Activated T-cell treated with anti-CD3 and anti-CD28 coated beads, Interleukin-2, amount 50 U/mL, for 72 hours (primary cell): ENCODE measurements at places on chromosomes 3 and 15. TPM values are rescaled to one million over a fixed set of nuclear protein-coding genes. Genes with fewer than 3 reads are reported as not detected.
A peak's percentile ranks its signal among the peaks of the same experiment; 100 is the strongest.

DNA sequence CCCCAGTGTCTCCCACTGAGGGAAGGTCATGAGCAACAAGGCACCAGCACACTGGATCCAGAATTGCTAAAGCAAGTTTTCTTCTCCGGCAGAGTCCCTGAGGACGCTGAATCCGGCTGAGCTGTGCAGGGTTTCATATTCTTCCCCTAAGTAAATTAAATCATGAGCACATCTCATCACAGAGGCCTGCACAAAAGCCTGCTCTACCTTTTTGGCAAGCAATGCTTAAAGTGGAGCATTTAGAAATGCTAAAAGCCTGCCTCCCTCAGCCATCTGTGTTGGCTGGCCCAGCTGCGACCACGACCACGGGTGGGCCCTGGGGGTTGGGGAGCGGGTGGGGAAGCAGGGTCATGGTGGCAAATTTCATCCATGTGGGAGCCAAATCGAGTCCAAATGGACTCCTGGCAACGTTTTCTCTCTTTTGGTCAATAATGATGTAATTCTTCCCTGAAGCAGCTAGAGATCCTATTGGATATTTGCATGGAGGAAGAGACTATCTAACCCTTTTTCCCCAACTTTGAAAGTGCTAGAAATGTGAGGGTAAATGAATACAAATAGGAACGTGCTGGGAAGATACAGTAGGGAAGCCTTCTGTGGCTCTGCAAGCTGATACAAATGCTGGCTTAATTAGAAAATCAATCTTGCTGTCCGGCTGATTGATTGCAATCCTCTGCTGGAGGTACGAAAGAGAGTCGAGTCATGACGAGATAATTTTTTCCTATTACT, 532.8 kb upstream of the TBL1XR1 start:
- no peak overlapping the region for H3K4me3 ChIP-seq
- DNase-seq: no peak
- H3K27ac ChIP-seq: no peak overlapping the region
- no peaks in the 10 kb centered on the region for H3K27me3 ChIP-seq
- H3K4me1 ChIP-seq: peaks cover 5% of the 10 kb centered on the region

GRCh38 chr3:22297436-22297835, 546.4 kb upstream of the ZNF385D start:
- no peak overlapping the region for H3K4me3 ChIP-seq
- H3K4me1 ChIP-seq: no peaks in the 10 kb centered on the region
- H3K27ac ChIP-seq: no peak overlapping the region
- no peaks in the 10 kb centered on the region for H3K27me3 ChIP-seq

- H3K27me3 ChIP-seq: peaks cover 6% of the 10 kb centered on the region
- H3K4me3 ChIP-seq: no peak overlapping the region
- no peaks in the 10 kb centered on the region for H3K36me3 ChIP-seq
- peaks cover 8% of the 10 kb centered on the region for H3K4me1 ChIP-seq
Observed at GRCh38 chr3:25907081-25907480, 117.2 kb downstream of the OXSM start.

The OIP5 gene
- 15.3 TPM for total RNA-seq

DNA sequence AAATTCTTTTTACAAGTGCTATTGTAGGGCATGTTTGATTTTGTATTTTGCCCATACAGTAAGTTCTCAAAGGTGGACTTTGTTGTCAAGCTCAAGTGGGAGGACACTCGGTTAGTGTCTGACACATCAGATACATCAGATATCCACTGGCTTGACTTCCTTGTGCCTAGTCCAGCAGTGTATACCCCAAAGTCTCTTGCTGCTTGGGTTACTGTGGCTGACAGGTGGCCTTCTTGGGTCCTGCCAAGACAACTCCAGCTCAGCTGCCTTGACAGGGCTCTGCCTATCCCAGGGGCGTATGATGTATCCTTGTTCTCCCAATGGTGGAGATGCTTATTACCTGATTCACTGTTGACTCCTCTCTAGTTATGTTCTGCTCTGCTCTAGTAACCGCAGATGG, 214.9 kb downstream of the CBLB start:
- no peak overlapping the region for H3K27ac ChIP-seq
- H3K36me3 ChIP-seq: peaks cover 12% of the 10 kb centered on the region
- no peak overlapping the region for H3K4me3 ChIP-seq
- H3K27me3 ChIP-seq: no peaks in the 10 kb centered on the region
- no peak for DNase-seq

GRCh38 chr3:67614195-67614594, 40.2 kb downstream of the SUCLG2 start:
- H3K36me3 ChIP-seq: peaks cover 28% of the 10 kb centered on the region
- no peak overlapping the region for H3K27ac ChIP-seq
- H3K4me3 ChIP-seq: no peak overlapping the region
- no peaks in the 10 kb centered on the region for H3K27me3 ChIP-seq

GRCh38 chr3:66497288-66497984, 3.4 kb downstream of the LRIG1 start:
- peaks cover 27% of the 10 kb centered on the region for H3K27me3 ChIP-seq
- peaks cover 85% of the 10 kb centered on the region for H3K4me1 ChIP-seq
- peak overlapping the region; percentile 80 for H3K27ac ChIP-seq
- DNase-seq: no peak

DNA sequence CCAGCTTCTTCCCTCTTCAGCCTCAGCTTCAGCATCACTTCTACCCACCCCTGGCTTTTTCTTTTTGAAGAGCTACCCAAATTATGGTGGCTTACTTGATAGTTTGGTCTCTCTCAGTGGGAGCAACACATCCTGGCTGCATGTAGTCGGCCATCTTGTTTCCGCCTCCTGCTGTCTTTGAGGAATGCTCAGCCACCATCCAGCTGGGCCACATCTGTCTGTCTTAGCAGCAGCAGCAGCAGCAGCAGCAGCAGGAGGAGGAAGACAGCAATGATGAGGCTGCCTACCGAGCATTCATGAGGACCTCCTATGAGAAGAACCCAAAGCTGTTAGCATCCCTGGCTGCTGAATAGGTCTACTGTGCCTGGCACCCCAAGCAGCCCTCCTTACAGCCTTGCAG, 19.7 kb downstream of the IL16 start:
- H3K4me1 ChIP-seq: no peaks in the 10 kb centered on the region
- DNase-seq: no peak
- H3K36me3 ChIP-seq: peaks cover 2% of the 10 kb centered on the region
- no peak overlapping the region for H3K27ac ChIP-seq
- H3K27me3 ChIP-seq: no peaks in the 10 kb centered on the region

DNA sequence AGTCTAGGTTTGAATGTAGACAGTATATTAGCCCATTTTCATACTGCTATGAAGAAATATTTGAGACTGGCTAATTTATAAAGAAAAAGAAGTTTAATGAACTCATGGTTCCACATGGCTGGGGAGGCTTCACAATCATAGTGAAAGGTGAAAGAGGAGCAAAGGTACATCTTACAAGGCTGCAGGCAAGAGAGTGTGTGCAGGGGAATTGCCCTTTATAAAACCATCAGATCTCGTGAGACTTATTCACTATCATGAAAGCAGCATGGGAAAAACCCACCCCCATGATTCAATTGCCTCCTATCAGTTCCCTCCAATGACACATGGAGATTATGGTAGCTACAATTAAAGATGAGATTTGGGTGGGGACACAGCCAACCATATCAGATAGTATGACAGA, 440.1 kb upstream of the ARHGEF26 start:
- no peak overlapping the region for H3K4me3 ChIP-seq
- peaks cover 20% of the 10 kb centered on the region for H3K4me1 ChIP-seq
- no peak for DNase-seq
- H3K27me3 ChIP-seq: no peaks in the 10 kb centered on the region
- H3K36me3 ChIP-seq: peaks cover 5% of the 10 kb centered on the region

DNA sequence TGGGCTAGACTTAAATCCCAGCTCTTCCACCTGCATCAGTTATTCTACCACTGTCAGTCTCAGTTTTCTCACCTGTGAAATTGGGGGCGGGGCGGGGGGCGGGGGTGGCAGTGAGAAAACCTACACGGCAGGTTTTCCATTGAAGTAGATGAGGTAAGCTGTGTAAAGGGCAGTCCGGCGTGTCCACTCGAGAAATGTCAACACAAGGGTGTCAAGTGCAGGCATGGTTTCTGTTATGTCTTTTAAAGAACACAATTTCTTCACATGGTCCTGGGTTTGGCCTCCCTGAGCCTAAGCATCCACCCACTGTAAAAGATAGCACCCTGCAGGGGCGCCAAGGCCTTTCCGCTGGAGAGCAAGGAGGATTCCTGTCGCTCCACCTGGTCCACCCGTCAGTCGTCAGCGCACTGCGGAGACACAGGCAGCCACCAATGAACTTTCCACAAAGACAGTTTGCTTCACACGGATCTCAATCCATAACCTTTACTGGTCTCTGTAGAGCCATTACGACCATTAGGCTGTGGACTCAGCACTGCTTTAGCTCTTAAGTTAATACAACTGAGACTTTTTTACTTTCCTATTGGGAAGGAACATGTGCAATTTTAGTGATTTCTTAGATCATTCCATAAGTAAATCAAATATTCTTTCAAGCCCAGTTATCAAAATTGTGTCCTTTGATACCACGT, 99.5 kb upstream of the FOXB1 start:
- H3K4me1 ChIP-seq: peaks cover 11% of the 10 kb centered on the region
- no peak overlapping the region for H3K27ac ChIP-seq
- peaks cover 29% of the 10 kb centered on the region for H3K27me3 ChIP-seq
- H3K36me3 ChIP-seq: no peaks in the 10 kb centered on the region
- no peak for DNase-seq

The ZNF860 gene
- not detected for total RNA-seq

- H3K4me3 ChIP-seq: no peak overlapping the region
- H3K27me3 ChIP-seq: no peaks in the 10 kb centered on the region
- no peak overlapping the region for H3K27ac ChIP-seq
- no peaks in the 10 kb centered on the region for H3K36me3 ChIP-seq
Observed at GRCh38 chr3:27960133-27960532, 238.0 kb upstream of the EOMES start.

The SEMA3F gene
- total RNA-seq: 0.25 TPM

The SKIL gene
- 36.2 TPM for total RNA-seq

DNA sequence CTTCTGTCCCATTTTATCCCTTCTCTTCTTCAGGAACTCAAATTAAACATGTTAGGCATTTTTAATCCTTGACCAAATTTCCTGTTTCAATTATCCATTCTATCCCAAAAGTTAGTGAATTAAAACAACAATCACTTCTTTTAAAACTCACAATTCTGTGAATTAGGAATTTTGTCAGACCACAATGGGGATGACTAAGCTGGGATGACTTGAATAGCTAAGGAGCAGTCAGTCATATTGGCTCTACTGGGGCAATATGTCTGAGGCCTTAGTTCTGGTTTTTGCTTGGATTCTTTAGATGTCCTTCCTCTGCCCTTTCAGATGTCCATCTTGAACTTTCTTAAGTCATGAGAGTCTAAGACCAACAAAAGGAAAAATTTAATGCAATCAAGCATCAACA, 178.2 kb upstream of the TGFBR2 start:
- DNase-seq: no peak
- no peaks in the 10 kb centered on the region for H3K27me3 ChIP-seq
- H3K4me3 ChIP-seq: no peak overlapping the region
- H3K4me1 ChIP-seq: no peaks in the 10 kb centered on the region
- H3K36me3 ChIP-seq: peaks cover 1% of the 10 kb centered on the region

DNA sequence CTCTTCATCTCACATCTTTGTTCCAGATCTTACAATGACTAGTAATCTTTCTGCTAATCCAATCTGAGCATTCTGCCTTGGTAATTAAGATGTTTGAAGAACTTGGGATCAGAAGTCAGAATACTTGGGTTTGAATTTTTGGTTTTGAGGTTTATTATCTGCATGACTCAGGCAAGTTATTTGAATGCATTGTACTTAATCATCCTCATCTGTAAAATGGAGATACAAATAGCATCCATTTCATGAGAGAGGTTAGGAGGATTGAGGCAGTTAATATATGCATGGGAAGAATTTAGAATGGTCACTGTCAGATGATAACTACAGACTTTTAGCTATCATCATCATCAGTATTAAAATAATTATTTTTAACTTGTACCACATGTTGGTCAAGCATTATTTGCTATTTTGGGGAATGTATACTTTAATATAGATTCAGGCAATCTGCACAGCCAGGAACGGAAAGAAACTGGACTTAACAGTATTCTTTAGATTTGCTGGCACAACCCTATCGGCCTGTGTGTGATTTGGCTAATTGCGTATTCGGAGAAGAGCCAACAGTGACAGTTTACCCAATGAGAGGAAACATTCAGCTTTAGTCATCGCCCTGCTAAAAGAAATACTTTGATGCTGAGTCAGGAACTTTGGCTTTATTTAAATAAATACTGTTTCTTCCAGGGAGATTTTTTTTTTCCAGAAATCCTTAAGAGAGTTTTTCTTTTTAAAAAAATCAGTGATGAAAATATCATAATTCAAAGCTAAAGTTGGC, 600.0 kb downstream of the ROBO1 start:
- DNase-seq: no peak
- H3K27ac ChIP-seq: no peak overlapping the region
- H3K4me1 ChIP-seq: no peaks in the 10 kb centered on the region
- no peaks in the 10 kb centered on the region for H3K36me3 ChIP-seq

The CPN2 gene
- not detected for total RNA-seq

DNA sequence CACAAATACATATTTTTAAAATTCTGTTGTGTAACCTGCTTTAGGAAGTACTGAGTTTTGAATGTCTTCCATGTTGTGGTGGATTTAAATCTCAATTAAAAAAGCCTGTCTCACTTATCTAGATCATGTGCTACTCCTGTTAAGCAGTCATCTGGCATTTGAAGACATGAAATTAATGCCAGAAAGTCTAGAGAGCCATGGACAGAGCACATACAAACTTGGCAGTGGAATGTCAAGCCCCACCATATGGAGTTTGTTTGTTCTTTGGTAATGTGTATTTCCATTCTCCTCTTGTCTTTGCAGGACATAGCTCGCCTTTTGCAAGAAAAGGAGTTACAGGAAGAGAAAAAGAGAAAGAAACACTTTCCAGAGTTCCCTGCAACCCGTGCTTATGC, 39.3 kb upstream of the UTS2B start:
- H3K4me1 ChIP-seq: no peaks in the 10 kb centered on the region
- no peak overlapping the region for H3K4me3 ChIP-seq
- H3K27ac ChIP-seq: no peak overlapping the region
- no peak for DNase-seq
- no peaks in the 10 kb centered on the region for H3K27me3 ChIP-seq

DNA sequence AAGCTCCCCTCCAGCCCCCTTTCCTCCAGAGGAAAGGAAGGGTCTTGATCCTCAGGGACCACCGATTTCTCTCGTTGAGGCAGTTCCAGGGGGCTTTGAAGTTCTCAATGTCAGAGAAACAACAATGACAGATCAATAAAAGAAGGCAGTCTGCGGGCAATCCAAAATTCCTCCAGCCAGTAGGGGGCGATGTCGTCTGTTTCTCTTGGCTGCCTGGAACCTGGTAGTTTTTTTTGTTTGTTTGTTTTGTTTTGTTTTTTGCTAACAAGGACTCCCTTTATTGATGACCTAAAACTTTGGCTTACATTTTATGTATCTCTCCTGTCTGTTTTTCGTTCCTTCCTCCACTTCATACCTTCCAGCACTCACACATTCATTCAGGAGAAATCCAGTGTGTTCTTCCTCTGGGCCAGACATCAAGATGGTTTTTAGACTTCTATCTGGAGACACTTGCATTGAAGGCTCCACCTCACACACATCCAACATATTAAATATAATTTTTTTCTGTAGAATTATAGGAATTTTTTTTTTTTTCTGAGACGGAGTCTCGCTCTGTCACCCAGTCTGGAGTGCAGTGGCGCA, 276.6 kb downstream of the RPLP1 start:
- H3K4me3 ChIP-seq: no peak overlapping the region
- no peak overlapping the region for H3K27ac ChIP-seq
- DNase-seq: peak; percentile 64
- peaks cover 43% of the 10 kb centered on the region for H3K4me1 ChIP-seq
- H3K27me3 ChIP-seq: peaks cover 26% of the 10 kb centered on the region

The GP5 gene
- 1.9 TPM for total RNA-seq

The MINAR1 gene
- 0.62 TPM for total RNA-seq
